ENCODE measurements at places on chromosomes 11 and 22.

DNA sequence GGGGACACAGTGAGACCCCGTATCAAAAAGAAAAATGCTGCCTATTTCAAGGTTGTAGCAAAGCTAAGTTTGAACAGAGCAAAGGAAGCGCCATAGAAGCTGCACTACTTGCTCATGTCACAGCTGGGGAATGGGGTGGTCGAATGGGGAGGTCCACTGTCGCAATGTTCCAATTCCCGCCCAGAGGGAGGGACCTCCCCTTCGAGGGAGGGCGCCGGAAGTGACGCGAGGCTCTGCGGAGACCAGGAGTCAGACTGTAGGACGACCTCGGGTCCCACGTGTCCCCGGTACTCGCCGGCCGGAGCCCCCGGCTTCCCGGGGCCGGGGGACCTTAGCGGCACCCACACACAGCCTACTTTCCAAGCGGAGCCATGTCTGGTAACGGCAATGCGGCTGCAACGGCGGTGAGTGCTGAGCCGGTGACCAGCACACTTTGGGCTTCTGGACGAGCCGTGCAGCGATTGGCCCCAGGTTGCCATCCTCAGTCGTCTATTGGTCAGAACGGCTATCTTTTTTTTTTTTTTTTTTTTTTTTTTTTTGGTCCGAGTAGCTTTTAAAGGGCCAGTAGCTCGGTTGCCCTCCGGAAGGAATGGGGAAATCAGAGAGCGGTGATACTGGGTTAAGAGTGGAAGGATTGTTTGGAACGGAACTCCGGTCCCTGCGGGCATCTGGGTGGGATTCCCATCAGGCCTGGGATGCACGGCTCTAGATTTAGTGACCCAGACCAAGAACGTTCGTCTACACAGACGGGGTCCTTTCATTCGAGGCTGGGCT lies at the start of gene HMBS:
HMBS (plus strand) TSS at position 219 of the 774 bp plus-strand sequence; CDS start at position 372, 153 bp downstream.
- peak; percentile 88 for DNase-seq

GRCh38 chr11:12150831-12151382 lies 40.5 kb downstream of the MICAL2 start:
- DNase-seq = no peak

DNA sequence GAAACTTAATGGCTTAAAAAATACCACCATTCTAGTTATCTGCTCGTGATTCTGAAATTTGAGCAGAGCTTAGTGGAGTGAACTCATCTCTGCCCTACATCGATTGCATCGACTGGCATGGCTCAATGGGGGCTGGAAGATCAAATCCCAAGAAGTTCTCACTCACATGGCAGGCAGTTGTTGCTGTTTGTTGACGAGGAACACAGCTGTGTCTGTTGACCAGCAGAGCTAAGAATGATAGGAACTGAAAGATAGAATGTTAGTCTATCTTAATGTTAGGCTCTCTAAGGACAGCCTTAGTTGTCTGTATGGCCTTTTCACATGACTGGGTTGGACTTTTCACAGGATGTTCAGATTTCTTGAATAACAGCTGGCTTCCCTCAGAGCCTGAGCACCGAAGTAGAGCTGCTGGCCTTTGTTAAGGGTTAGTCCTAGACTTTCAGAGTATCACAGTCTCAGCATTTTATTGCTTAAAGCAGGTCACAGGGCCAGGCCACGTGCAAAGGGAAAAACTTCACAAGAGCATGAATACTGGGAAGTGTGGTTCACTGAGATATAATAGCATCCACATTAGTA lies 31.6 kb upstream of the IZUMO1R start:
- DNase-seq = no peak

- no peak for DNase-seq
Measured at GRCh38 chr22:35684270-35684700, 33.4 kb upstream of the APOL5 start.

DNA sequence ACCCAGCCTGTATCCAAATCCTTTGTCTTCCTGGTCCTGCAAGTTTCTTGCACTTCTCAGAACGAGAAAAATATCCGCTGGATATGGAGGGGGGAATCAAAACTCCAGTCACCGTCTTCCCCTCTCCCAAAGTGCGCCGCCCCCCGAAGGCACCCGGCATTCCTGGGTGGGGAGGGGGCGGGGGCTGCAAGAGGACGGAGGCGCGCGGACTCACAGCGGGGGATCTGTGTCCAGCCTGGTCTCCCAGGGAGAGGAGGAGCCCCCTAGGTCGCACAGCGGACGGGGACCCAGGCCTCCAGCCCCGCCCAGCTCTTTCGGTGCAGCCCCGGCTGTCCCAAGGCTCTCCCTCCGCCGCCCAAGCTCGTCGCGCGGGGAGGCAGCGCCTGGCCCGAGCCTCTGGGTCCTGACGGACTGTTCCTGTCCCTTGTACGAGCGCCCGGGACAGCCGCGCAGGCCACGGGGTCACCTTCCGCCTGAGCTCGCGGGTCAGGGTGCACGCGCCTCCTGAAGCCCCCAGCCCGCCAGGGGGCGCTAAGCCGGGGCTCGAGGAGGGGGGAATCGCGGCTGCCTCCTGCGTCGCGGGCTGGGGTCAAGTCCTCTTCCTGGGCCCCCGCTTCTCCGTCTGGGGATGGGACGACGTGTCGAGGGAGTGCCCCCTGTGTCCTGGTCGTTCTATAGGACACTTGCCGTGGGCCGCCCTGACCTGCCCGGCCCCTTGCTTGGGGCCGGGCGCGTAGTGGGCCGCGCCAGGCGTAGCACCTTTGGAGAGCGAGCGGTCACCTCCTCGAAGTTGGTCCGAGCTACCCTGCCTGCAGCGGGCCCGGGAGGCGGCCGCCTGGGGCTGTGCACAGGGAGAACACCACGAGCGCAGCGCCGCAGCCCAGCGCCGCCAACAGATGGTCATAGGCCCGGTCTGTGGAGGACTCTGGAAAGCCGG lies 2.4 kb upstream of the WNT11 start:
- peak; percentile 75 for DNase-seq

DNA sequence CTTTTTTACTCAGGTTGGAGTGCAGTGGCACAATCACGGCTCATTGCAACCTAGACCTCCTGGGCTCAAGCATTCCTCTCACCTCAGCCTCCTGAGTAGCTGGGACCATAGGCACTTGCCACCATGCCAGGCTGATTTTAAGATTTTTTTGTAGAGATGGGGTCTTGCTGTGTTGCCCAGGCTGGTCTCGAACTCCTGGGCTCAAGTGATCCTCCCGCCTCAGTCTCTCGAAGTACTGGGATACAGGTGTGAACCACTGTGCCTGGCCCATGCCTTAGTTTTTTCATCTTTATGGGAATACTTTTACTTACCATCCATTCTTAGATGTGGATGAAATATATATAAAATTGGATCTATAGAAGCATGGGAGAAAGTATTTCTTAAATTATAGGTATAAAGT lies 5.2 kb downstream of the PACS1 start:
- no peak for DNase-seq

GRCh38 chr11:92852946-92853345 lies 116.5 kb upstream of the MTNR1B start:
- no peak for DNase-seq

GRCh38 chr11:56876621-56877275 lies 112.0 kb upstream of the OR5AK2 start:
- DNase-seq = no peak

- DNase-seq = no peak
Measured at GRCh38 chr11:2295971-2296912, 5.5 kb downstream of the C11orf21 start.

- no peak for DNase-seq
Measured at GRCh38 chr11:103378931-103379330, 269.7 kb downstream of the DYNC2H1 start.

DNA sequence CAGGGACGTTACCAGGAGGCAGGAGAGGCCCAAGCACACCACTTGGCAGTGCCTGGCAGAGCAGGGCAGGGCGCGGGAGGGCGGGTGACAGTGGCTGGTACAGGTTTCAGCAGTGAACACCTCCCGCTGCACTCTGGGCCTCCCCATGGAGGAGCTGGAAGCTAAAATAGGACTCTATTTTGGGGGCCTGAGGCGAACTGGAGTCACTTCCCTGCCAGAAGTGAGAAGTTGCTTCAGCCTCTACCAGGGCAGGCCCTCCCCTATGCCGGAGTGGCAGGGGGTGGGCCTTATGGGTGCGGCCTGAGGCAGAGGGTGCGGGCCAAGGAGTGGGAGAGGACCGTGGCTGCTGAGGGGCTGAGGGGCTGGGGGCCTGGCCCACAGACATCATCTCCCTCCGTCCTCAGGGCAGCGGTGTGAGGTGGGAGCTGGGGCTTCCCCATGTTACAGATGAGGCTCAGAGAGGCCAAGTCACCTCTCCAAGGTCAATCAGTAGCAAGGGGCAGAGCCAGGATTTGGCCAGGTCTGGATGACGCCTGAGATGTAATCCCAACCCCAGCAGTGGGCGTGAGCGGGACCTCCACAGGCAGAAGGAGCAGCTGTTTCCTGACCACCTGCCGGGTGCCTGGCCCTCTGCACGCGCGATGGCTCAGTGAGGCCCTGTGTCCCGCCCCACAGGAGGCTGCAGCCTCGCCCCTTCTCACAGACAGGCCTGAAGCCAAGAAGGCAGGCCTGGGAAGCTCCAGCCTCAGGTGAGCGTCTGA lies 39.3 kb downstream of the KCNJ4 start:
- no peak for DNase-seq

- no peak for DNase-seq
Measured at GRCh38 chr11:72970557-72971118, 156.4 kb downstream of the ATG16L2 start.

DNA sequence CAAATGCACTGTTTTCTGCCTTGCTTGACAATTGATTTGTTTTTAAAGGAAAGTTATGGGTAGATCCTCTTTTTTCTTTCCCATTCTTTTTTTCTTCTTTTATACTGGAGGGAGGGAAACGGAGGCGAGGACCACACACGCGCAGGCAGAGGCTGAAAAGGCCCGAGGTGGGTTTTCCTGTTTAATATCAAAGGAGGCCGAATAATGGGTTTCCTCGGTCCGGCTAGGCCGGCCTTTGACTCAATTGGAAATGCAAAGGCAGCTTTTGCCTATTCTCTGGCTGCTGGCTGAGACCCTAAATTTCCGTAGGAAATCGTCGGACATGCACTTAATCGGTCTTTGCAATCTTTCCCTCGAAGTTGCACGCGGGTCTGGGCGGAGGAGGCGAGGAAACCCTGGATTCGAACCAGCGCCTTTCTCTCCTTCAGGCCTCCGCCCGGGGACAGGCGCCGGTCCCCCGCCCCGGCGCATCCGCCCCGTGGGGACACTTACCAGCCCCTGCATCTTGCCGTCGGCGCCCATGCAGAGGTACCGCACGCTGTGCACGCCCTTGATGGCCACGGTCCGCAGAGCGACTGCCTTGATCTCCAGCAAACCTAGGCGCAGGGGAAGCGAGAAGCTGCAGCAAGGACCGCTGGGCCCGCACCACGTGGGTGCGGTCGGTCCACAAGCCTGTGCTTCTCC lies 911 bp downstream of the FGF19 start:
- DNase-seq = no peak

DNA sequence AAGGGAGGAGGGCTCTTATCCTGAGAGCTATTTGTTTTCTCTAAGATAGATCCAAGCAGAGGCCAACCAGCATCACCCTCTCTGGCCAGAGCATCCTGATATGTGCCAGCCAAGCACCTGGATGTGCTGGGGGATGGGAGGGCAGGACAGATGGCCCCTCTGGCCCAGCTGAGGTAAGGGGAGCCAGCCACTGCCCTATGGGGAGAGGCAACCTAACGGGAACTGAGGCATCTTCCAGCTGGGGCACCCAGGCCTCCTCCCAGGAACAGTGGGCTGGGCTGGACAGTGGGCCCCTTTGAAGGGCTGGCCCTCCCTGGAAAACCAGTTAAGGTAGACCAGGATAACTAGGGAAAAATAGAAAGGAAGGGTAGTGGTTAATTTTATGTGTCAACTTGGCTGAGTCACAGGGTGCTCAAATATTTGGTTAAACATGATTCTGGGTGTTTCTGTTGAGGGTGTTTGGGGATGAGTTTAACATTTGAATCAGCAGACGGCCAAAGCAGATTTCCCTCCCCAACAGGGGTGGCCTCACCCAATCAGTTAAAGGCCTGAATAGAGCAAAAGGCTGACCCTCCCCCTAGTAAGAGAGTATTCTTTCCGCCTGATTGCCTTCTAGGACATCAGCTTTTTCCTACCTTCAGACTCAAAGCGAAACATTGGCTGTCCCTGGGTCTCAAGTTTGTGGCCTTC lies 595.1 kb downstream of the BUD13 start:
- DNase-seq = no peak

GRCh38 chr11:97430877-97431276 lies 1041.1 kb downstream of the JRKL start:
- no peak for DNase-seq

- no peak for DNase-seq
Measured at GRCh38 chr22:36257308-36257707, 4.4 kb downstream of the APOL1 start.

DNA sequence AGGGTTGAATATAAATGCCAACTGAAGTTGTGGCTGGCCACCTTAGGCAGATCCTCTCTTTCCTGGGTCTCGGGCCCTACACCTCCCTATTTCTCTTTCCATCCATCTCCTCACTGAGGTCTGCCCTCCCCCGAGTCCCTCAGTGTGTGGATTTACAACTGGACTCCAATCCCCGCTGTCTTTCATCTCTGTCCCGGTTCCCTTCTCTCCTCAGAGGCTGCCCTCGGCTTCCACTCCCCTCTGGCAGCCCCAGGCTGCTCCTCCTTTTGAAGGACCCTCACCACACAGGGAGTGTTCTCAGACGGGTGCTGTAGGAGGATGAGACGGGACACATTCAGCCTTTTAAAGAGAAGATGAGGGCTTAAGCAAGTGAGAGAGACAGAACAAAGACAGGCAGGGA lies 167.1 kb downstream of the ST3GAL4 start:
- DNase-seq = no peak

DNA sequence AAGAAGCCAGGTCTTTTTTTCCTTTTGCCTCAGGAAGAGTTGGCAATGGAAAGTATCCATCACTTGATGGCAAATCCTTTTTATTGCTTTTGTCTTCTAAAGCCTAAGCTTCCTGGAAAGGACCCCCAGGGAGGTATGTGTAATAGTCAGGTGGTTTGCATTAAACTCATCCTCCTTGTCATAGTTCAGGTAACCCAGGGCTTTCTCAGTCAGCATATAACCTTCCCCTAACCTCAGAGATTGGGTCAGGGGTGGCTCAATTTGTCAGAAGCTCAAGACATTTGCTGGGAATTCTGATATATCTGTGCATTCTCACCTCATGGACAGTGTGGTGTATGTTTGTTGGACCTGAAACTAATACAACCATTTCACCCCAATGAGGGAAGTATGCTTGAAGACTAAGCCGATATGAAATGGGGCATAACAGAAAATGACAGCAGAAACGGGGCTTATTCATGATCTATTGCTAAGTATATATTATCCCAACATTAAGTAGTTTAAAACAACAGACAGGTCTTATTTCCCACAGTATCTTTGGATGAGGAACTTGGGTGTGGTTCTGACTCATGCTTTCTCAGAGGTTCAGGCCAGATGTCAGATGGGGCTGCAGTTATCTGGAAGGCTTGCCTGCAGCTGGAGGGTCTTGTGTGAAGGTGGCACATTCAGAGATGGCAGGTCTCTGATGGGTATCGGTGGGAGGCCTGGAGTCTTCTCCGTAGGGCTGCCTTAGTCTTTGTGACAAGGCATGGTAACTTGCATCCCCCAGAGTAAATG lies 135.8 kb upstream of the SPON1 start:
- DNase-seq = no peak

DNA sequence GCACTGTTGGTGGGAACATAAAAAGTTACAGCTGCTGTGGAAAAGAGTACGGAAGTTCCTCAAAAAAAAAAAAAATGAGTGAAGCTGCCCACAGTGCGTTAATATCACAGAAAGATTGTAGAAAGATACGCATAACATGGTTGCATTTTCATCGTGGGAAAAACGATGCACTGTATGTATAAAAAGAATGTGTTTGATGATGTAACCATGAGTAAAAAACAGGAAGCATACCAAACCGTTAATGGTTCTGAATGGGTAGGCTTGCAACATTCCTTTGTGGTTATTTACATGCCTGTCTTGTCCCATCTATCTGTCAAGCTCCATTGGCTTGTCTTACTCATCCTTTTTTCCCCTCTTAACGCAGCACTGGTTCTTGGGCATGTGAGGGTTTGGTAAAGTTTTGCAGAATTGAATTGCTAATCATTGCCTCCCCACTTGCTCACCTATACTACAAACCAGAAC lies 33.8 kb upstream of the DKK3 start:
- no peak for DNase-seq

Measured in activated T-cell treated with anti-CD3 and anti-CD28 coated beads, Interleukin-2, amount 50 U/mL, for 4 hours (primary cell).